ENCODE measurements at places on chromosomes 4 and X.

GRCh38 chr4:147578593-147578992 is 38.6 kb upstream of the TMEM184C start:
- no peak for DNase-seq

DNA sequence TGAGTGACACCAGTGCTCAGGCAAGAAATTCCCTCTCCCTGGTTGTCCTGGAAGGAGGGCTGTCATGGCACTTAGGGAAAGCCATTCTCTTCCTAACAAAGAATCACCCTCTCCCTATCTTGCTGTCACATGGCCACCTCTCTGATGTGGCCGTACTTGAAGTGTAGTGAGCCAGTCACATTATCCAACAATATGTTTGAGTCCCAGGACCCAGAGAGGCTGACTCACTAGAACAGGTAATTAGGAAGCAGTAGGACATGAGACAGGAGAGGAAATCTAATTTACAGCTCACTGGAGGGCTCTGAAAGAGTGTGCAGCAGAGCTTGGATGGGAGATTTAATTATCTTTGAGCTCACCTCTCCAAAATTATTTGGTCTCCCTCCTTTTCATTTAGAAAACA is 299.1 kb downstream of the ARHGAP24 start:
- DNase-seq = no peak

DNA sequence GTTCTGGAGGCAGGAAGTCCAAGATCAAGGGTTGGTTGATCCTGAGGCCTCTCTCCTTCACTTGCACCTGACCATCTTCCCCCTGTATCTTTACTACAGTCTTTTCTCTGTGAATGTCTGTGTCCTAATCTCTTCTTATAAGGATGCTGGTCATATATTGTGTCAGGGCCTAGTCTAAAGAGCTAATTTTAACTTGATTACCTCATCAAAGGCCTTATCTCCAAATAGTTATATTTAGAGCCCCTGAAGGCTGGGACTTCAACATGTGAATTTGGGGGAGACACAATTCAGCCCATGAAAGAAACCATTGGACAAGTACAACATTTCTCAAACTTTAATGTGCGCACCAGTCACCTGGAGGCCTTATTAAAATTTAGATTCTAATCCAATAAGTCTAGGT is 62.8 kb upstream of the DYNLT3 start:
- DNase-seq = no peak

DNA sequence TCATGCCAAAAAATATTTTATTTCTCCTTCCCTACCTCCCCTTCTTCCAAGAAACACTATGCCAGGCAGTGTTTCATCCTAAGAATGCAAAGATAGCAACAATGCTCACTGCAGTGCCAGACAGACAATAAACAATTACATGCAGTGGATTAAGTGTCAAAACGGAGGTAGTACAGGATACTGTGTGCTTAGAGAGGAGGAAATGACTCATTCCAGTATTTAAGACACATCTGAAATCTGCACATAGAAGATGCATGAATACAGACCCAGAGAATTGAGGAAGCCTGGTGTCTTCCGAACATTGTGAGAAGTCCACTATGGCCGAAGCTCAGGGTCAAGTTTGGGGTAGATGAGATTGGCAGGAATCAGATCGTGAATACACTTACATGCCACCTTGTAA is 326.4 kb downstream of the PPP3CA start:
- no peak for DNase-seq

- no peak for DNase-seq
These were observed 516.0 kb downstream of the PCDH7 start for GRCh38 chr4:31236020-31236638.

DNA sequence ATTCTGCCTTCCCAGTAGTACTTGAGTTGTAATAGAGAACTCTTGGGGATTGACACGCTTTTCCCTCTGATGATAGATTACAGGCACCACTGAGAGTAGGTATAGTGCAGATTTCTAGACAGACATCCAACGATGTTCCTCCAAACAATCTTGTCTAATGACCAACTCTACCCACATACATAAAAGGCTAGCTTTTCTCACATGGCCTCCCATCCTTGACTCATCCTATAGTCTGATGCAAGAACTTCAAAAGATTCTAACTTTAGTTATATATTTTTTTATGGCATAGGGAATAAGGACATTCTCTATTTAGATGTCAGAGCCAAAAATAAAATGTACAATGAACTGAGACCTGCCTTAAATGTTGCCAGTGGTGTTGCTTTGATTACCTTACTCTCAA is 60.9 kb downstream of the GLRA2 start:
- DNase-seq = no peak

DNA sequence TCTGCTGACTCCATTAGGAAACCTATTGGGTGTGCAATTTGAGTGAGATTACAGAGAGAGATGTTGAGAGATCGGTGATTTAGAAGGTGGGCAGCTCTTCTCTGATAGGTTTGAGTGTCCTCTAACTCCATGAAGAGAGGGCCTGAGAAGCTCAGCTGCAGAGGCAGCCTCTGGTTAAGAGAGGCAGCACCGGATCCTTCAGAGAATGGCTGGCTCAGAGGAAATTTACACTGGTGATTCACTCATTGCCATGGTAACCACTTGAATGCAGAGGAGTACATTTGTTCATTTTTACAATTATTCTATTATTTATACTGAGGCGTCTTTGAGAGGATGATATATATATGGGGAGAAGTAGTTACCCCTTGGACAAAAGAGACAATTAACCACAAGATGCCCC is 171.7 kb downstream of the PDGFRA start:
- DNase-seq = no peak

DNA sequence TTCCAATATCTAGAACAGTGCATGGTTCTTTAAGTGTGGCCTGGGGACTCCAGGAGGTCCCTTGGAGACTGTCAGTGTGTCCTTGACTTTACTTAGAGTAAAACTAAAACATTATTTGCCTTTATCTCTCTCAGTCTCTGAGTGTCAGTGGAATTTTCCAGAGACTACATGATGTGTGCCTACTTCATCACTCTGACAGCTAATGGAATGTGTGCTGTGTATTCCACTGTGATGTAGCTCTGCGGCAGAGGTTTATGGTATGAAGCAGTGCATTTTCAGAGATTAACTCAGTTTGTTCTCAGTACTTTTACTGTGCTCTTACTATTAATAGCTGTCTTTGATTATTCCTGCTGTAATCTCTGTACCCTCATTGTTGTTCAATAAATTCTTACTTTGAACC is 85.6 kb downstream of the MANBA start:
- no peak for DNase-seq

GRCh38 chrX:114889481-114889880 is 127.9 kb downstream of the IL13RA2 start:
- no peak for DNase-seq

DNA sequence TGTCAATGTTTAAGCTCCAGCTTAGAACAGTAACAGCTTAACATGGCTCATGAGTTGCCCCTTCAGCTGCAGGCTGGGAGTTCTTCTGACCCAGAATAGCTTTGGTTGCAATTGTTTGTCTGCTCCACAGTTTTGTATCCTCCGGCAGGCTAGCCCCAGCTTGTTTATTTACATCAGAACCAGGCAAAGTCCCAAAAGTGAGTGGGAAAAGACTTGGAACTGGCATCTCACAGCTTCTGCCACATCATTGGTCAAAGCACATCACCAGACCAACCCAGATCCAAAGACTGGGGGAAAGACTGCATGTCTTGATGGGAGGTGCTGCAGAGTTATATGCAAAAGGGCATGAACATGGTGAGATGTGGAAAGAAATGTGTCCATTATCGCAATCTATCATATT is 231.2 kb upstream of the CPEB2 start:
- DNase-seq = no peak

- DNase-seq = no peak
These were observed 168.3 kb downstream of the SPRY1 start for GRCh38 chr4:123564758-123565346.

DNA sequence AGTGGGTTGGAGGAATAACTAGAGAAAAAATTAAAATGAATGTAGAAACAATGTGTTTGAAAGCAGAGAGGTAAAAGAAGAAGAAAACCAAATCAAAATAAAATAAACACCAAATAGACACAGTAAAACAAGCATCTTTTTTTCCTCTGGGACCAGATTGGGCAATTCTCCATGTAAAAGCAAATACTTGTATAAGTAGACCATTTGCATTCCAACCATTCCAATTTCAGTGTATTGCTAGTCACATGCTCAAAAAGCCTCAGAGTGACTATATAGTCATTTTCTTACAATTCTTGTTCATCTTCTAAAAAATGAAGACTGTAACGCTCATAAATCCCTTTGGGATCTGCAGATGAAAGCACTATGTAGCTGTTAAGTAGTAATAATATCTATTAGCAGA is 969.5 kb downstream of the PCDH18 start:
- no peak for DNase-seq

DNA sequence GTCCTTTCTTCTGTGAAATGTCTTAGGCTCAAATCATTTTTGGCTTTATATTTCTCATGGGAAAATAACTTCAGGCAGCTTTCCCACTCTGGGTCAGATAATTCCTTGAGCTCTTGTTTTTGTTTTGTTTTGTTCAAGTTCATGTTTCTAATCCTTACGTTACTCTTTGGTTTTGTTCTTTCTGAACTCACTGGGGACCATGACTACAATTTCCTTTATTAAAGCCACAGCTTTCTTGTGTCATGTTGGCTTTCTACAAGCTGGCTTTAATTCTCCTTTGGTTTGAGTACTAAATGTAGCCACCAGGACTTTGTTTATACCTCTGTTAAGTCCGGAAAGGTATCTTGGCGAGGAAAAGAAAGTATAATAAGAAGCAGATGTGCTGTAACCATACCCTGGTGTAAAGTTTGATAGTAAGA is 30.8 kb upstream of the ANXA3 start:
- no peak for DNase-seq

DNA sequence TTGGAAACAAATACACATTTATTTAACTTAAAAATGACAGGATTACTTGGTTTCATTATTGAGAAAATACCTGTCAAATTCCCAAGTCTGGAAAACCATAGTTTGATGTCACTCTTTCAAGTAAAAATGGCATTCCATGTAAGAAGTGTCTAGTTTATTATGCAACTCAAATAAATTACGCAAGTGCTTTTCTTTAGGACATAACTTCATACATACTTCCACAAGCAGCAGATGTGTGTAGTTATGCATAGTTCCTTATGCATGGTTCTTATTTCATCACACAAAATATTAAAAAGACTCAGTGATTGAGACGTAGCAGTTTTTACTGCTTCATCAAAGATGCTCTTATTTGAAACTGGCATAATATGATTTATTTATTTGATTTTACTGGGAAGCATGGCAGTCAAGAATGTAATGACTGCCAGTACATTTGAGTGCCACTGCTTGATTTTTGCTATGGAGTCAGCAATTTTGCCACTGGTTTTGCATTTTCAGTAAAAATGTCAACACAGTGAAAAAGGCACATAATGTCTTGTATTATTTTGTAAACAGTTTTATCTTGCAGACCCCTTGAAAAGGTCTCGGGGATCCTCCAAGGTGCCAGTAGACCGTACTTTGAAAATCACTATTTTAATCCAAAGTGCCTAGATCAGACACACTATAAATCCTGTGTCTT is 62.1 kb downstream of the CLCN3 start:
- no peak for DNase-seq

All from activated CD4-positive, alpha-beta T cell treated with anti-CD3 and anti-CD28 coated beads for 1 hour (primary cell).